ENCODE measurements at places on chromosomes 2 and 18.

DNA sequence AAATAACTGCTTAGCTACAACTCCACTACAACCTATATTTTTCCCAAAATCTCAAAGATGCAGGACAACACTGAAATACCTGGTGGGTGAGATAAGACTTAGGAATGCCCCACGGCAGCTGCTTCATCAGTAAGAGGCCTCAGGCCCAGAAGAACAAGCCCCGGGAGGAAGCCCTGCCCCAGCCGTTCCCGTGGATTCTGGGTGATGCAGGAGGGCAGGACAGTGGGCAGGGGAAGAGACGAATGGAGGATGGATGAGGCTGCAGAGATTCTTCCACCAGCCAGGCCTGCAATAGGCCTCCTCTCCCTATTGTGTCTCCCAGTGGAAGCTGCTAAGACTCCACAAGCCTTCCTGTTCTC is 197.9 kb upstream of the HDAC4 start:
- no peak for DNase-seq

DNA sequence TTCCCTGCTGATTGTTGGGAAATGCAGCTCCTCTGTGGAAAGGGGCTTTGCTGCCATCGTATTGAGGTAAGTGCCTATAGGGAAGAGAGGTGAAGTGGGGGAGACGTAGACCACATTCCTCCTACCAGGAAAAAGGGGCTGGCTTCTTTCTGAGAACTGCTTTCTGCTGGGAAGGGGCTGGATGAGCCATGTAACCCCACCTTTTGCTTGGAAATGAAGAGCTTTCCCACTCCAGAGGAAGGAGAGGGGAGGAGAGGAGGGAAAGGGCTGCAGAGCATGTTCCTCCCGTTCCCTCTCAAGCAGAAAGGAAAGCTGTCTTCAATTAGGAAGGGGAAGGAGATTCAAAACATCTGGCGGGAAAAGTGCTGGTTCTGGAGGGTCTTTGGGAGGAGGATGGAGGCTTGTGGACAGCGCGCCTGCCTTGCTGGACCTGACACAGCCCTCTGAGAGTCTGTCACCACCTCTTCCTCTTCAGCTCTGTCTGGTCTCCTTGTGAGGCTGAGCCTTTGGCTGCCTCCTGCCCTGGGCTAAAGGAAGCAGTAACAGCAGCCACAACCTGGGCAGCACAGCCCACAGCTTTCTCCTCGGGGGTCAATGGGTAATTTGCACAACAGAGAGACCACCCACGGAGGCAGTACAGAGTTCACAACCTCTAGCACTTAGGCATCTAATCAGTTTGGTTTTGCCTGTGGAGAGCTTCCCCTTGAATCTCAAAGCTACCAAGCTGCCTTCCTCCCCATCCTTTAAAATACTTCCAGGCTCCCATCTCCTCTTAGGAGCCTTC is 410.0 kb upstream of the TNP1 start:
- no peak for DNase-seq

DNA sequence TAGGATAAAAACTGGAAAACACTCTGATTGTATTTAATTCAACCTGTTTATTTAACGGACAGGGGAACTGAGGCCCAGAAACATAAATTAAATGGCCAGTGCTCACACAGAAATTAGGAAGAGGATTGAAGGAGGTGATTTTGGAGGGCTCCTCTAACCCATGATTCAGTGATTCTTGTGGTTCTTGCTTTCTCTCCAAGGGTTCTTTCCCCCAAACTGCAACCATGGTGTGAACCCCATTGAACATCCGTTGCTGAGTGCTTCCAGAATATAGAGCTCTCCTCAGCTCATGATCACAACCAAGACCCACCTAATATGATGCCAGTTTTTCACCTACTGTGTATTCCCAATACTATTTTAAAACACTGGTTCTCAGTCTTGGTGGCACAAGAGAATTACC is 41.4 kb downstream of the BMP10 start:
- DNase-seq, result no peak

DNA sequence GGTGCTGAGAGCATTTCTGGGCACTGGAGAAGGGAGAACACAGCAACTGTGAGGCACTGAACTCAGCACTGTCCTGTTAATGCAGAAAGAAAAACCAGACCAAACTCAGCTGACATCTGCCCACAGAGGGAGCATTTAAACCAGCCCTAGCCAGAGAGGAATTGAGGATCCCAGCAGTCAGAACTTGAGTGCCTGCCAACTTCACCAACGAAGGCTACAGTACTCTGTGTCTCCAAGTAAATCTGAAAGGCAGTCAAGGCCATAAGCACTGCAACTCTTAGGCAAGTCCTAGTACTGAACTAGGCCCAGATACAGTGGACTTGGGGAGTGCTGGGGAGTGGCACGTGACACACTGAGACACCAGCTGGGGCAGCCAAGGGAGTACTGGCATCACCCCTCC is 176.2 kb upstream of the ZC3H15 start:
- DNase-seq, result no peak

- no peak for DNase-seq
Measured at GRCh38 chr2:47653902-47654789, 128.8 kb upstream of the MSH6 start.

DNA sequence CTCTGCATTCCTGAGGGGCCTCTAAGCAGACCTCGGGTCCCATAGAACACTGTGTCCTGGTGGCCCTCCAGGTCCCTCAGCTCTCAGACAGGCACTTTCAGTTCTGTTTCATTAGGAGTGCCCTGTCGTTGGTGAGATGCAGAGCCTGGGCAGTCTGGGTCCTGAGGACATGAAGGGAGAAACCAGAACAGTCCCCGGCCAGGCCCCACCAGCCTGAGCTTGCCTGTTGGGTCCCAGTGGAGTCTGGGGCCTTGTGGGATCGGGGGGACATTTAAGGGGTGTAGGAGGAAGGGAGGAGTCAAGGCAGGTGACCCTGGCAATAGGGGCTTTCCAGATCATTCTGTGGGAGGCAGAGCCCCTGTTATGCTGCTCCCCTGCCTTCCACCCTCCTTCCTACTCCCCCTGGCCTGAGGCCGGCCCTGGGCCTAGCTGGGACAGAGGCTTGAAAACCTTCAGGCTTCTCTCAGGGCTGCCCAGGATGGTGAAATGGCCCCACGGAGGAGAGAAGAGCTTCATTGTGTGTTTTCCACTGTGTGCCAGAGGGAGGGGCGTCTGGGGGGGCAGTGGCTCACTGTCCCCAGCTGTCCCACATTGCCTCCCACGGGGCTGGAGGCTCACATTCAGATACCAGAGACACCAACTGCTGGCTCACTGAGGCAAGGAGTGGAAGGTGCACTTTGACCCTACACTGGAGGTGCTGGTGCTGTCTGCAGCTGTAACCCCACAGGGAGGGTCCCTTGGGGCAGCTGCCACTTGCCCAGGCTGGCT is 26.6 kb upstream of the CATIP start:
- DNase-seq, result no peak

- DNase-seq, result no peak
Measured at GRCh38 chr2:181805228-181806038, 86.1 kb upstream of the ITPRID2 start.

DNA sequence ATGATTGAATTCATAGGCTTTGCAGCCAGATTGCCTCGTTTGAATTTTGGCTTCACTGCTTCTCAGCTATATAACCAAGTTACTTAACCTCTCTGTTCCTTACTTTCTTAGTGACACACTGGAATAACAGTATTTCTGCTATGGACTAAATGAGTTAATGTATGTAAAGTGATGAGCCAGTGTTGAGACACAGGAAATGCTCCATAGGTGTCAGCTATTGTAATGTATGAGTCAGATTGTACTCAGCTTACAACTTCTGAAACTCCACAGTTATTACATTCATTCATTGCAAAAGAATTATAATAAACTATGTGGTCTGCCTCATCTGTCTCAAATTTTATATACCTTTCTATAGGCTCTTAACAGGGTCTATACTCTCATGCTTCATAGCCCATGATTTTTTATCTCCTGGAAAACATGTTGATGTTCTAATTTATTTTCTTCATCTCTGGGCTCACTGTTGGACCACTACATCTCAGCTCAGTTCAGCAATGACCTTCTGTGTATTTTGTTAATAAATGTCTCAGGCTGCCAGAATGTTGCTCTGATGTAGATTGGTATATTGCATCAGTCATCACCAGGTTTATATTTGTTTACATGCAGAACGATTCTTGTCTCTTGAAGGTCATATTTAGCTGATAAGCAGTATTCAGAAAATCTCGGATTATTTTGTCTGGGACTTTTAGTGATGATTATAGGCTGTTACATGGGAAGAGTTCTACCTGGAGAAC is 76.2 kb downstream of the MAP3K20 start:
- DNase-seq, result no peak

GRCh38 chr2:88628571-88628939 is 1.3 kb upstream of the EIF2AK3 start:
- no peak for DNase-seq
